ENCODE measurements at places on chromosomes 4 and X. TPM values are rescaled to one million over a fixed set of nuclear protein-coding genes. Genes with fewer than 3 reads are reported as not detected.

DNA sequence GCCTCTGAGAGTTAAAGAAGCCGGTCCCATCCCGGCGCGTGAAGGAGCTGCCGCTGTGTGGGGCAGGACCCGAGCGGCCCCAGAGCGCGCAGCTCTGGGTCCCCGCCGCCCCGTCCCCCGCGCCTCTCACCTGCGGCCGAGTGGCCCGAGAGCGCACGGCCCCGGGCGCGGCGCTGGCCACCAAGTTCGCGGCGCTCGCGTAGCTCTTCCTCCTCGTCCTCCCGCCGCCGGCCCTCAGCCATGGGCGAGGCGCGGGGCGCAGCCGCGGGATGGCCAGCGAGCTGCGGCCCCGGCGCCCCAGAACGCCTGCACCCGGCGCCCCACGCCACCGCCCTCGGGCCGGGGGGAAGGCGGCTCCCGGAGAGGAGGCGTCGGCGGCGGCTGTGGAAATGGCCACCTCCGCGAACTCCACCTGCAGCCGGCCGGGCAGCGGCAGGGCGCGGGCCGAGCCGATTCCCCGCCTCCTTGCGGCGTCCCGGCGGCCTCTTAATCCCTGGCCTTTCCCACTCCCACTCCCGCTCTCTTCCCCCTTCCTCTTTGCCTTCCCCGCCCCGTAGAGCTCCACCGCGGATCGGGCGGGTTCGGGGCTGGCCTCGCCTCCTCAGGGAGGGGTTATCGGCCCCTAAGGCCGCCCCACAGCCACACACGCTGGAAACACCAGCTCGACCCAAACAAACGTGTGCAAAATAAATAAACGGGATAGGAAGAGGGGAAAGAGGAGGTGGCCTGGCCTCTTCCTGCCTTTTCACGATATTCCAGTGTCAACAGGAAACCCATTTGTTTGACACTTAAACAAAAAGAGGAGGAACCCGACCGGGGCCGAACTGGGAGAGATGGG lies at the start of gene SH3D19:
TSS of gene SH3D19 (minus strand) at position 495 of the 838 bp plus-strand sequence. CDS start at position 242, 253 bp downstream.
- DNase-seq: peak; percentile 6

- no peak for DNase-seq
Measured at GRCh38 chr4:175374459-175374858, 437.6 kb downstream of the GPM6A start.

GRCh38 chr4:147085781-147086180 lies 140.1 kb upstream of the TTC29 start:
- no peak for DNase-seq

GRCh38 chr4:27057662-27058061 lies 197.0 kb downstream of the STIM2 start:
- DNase-seq: no peak

DNA sequence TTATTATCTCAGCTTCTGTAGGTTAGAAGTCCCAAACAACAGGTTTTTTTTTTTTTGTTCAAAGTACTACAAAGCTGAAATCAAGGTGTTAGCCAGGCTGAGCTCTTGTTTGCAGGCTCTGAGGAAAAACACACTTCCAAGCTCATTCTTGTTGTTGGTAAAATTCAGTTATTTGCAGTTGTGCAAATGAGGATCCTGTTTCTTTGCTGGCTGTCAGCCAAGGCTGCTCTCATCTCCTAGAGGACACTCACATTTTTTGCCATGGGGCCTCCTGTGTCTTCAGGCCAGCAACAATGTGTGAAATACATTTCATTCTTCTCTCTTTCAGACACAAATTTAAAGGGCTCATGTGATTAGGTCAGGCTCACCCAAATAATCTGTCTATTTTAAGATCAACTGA lies 60.3 kb upstream of the HSD17B10 start:
- no peak for DNase-seq

DNA sequence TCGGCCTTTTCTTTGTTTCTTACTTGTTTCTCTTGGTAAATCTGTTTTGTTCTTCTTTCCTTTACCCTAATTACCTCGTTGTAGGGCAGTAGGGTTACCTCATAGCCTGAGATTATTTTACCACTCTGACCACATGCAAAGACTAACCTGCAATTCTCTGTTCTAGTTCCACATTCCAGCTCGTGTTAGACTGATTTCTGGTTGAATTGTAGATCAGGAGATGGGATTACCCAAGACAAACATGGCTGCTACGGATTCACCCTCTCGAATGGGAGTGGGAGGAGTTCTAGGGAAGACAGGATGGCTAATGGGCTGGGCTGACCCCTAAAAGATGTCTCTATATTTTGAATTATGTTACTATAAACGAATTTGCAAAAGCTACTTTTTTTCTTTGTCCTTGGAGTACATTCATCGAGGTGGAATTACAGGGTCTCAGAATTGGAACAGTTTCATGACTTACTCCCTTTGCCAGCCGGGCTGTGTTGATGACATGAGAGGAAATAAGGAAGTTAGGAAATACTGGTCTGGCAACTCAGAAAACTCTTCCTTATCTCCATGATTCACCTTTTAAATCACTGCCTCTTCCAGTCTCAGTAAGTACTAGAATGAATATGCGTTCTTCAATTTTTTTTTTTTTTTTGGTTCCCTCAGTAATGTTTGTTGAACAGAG lies 36.7 kb upstream of the FBXW7 start:
- no peak for DNase-seq

GRCh38 chr4:169677150-169677748 lies 56.9 kb downstream of the CLCN3 start:
- no peak for DNase-seq

- peak; percentile 57 for DNase-seq
Measured at GRCh38 chr4:140861359-140862176, 105.4 kb upstream of the TBC1D9 start.

DNA sequence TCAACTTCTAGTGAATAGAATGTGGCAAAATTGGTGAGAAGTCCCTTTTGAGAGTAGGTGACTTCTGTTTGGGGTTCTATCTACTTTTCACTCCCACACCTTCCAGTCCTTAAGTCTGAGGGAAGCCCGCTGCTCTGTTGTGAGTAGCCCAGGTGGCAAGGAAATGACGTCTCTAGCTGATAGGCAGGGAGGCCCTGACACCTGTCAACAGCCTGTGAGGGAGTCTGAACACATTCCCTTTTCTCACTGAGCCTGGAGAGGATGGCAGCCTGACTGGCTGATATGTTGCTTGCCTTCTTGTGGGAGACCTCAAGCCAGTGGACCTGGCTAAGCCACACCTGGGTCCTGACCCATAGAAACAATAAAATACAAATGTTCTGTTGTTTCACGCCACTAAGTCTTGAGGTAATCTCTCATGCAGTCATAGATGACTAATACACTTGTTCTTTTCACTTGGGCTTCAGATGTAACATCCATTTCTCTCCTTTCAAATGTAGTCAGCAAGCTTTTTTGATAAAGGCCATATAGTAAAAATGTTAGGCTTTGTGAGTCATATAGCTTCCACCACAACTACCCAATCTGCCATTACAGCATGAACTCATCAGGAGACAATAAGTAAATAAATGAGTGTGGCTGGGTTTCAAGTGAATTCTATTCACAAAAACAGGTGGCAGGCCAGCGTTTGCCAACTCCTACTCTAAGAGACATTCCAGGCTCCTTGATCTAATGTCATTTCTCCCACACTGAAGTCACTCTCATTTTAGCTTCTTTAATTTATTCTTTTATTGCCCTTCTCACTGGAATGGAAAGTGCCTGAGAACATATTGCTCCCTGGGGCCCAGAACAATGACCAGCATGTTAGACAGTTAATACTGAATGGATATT lies 265.1 kb upstream of the MAD2L1 start:
- DNase-seq: peak; percentile 18

DNA sequence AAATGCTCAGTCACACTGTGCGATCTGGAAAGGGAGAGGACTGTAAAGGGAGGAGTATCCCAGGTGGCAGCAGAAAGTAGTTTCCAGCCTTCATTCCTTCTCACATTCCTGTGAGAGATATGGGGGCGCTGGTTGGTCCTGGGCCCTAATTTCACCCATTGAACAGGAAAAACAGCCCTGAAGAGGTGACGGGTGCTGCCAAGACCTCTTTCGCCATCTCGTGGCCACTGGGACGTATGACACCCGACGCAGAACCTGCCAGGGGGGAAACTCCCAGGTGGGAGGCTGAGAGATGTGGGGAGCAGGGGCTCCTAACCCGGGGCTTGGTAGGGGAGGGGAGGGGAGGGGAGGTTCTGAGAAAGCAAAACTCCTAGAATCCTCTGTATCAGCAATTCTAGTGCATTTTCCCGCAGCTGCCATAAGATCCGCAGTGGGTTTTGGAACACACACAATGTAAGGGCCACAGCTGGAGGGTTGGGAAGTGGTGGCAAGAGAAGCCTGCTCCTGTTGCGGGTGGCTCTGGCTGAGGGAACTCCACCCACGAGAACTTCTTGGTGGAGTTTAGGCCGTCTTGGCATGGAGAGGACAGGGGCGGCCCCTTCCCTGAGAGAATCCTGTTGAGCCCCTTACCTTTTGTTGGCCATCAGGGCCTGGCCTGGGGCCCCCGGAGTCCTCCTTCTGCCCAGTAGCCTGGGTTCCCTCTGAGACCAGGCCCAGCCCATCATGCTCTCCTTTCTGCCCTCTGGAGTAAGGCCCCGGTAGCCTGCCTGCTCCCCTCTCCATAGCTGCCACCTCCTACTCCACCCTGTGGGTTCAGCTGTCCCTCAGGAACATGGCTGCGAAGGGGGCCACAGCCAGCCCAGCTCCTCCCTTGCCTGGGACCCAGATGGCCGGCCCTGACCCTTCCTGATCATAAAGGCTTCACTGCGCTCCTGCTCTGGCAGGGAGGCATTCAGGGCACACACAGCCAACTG lies 134.1 kb downstream of the OR13H1 start:
- peak; percentile 39 for DNase-seq

DNA sequence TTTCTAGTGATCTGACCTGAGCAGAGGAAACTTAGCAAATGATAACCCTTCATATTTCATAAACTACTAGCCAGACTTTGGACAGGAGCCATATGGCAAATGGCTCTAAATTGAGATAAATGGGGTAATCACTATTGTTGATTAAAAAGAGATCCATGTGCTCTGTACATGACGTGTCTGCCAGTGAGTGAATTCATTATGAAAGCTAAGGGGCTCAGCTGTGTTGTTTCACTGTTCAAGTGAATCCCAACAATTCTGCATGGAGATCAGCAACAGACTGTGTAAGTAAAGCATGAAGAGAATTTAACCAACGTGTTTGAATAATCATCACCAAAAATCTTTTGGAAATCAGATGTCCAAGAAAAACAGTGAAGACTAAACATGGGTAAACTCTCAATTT lies 9.5 kb upstream of the QRFPR start:
- no peak for DNase-seq

GRCh38 chr4:88775529-88775928 lies 77.9 kb upstream of the NAP1L5 start:
- DNase-seq: no peak

- no peak for DNase-seq
Measured at GRCh38 chr4:146514651-146515357, 6.9 kb downstream of the SLC10A7 start.

DNA sequence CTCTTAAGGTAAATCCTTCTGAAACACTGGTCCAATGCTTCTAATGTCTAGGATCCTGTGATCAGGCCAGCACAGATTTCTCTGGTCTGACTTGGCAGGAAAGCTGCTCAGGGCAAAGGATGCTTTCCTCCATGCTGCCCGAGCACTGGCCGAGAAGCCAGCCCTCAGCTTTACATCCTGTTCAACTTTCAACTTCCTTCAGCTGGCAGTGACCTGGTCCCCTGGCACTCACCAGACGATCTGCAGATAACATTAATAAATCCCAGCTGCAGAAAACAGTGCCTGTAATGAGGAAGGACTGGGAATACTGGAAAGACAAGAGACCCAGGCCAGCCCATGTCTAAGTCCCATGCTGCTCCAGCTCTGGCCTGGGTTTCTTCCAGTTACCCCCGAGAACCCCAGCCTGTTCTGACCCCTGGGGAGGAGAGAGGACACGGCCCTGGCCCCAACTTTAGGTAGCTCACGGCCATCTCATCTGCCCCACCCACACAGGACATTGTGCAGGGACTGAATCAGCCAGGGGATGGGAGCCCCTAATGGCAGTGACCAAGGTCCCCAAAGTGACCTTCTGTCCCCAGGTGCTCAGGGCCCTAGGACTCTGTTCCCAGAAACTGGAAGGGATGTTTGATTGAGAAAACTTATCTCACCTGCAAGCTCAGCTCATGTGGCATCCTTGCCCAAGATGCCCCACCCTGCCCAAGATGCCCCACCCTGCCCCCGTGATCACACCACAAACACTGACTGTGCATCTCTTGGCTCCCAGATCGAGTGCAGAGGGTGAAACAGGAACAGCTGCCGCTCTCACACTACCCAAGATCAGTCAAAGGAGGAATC lies 28.0 kb downstream of the JAKMIP1 start:
- no peak for DNase-seq

- DNase-seq: no peak
Measured at GRCh38 chr4:98648602-98649001, 9.8 kb downstream of the TSPAN5 start.

GRCh38 chr4:150939530-150939929 lies 75.6 kb downstream of the LRBA start:
- DNase-seq: no peak

GRCh38 chrX:111322231-111322855 lies 52.1 kb upstream of the CAPN6 start:
- no peak for DNase-seq

DNA sequence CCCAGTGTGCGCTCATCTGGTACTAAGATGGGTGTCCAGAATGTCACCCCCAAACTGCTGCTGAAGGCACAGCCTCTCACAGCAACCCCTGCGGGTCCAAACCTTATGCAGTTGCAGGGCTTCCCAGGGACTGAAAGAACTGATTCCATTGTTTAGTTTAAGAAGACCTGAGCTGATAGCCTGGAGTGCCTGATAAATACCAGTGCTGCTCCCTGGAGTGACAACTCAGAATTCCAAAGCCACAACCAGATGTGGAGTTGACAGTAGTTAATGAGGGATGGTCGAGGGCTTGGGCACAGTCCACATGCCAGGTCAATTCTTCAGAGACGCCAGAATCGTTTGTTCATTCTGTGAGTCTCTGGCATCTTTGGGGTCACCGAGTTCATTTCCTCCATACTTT lies 71.2 kb downstream of the LNX1 start:
- DNase-seq: no peak

GRCh38 chrX:46117234-46117633 lies 428.0 kb downstream of the ZNF674 start:
- no peak for DNase-seq

- DNase-seq: no peak
Measured at GRCh38 chr4:20172070-20172760, 79.5 kb upstream of the SLIT2 start.

GRCh38 chr4:152235718-152236117 lies 300.2 kb downstream of the FBXW7 start:
- no peak for DNase-seq

Gene FATE1
- not detected for total RNA-seq

Gene MAGEA3
- total RNA-seq: not detected

Gene USP17L13
- not detected for total RNA-seq

Gene NEUROG2
- 0.23 TPM for total RNA-seq

Gene TRIM75
- not detected for total RNA-seq

Gene AGTR2
- not detected for total RNA-seq

Gene GPR101
- 0.25 TPM for total RNA-seq

Gene ARHGAP36
- total RNA-seq: not detected

Gene SLC34A2
- total RNA-seq: not detected

Gene CYTL1
- not detected for total RNA-seq

Gene XAGE1A
- total RNA-seq: not detected

Gene DSPP
- not detected for total RNA-seq
